ENCODE measurements at places on chromosomes 13 and 19. TPM values are rescaled to one million over a fixed set of nuclear protein-coding genes. Genes with fewer than 3 reads are reported as not detected.
A peak's percentile ranks its signal among the peaks of the same experiment; 100 is the strongest.

- H3K27me3 ChIP-seq = no peaks in the 10 kb centered on the region
- H3K36me3 ChIP-seq = no peaks in the 10 kb centered on the region
- no peak overlapping the region for H3K27ac ChIP-seq
- H3K4me3 ChIP-seq = no peak overlapping the region
Observed at GRCh38 chr13:83568019-83568418, 314.3 kb downstream of the SLITRK1 start.

GRCh38 chr13:39874331-39875053, 219.0 kb downstream of the COG6 start:
- H3K27me3 ChIP-seq = no peaks in the 10 kb centered on the region
- no peak overlapping the region for H3K27ac ChIP-seq
- no peak overlapping the region for H3K4me3 ChIP-seq
- no peaks in the 10 kb centered on the region for H3K36me3 ChIP-seq

GRCh38 chr19:4523306-4524110, 5.2 kb upstream of the PLIN4 start:
- H3K4me3 ChIP-seq = no peak overlapping the region
- H3K4me1 ChIP-seq = peaks cover 24% of the 10 kb centered on the region
- H3K27me3 ChIP-seq = no peaks in the 10 kb centered on the region
- peak; percentile 46 for DNase-seq
- no peaks in the 10 kb centered on the region for H3K36me3 ChIP-seq

GRCh38 chr13:62113179-62113578, 697.5 kb upstream of the PCDH20 start:
- H3K27me3 ChIP-seq = no peaks in the 10 kb centered on the region
- no peaks in the 10 kb centered on the region for H3K36me3 ChIP-seq
- H3K4me1 ChIP-seq = no peaks in the 10 kb centered on the region

- H3K36me3 ChIP-seq = no peaks in the 10 kb centered on the region
- no peaks in the 10 kb centered on the region for H3K27me3 ChIP-seq
- no peak overlapping the region for H3K4me3 ChIP-seq
- H3K27ac ChIP-seq = no peak overlapping the region
- no peaks in the 10 kb centered on the region for H3K4me1 ChIP-seq
Observed at GRCh38 chr19:38213911-38214625, 10.0 kb downstream of the DPF1 start.

GRCh38 chr19:8513036-8513686, 806 bp downstream of the ZNF414 start:
- no peak for DNase-seq
- peaks cover 14% of the 10 kb centered on the region for H3K4me1 ChIP-seq
- H3K27ac ChIP-seq = peak overlapping the region; percentile 76

- peak overlapping the region; percentile 78 for H3K27ac ChIP-seq
- H3K36me3 ChIP-seq = no peaks in the 10 kb centered on the region
- H3K4me1 ChIP-seq = peaks cover 25% of the 10 kb centered on the region
Observed at GRCh38 chr19:2032296-2032941, 16.9 kb upstream of the BTBD2 start.

- H3K4me1 ChIP-seq = no peaks in the 10 kb centered on the region
- DNase-seq = no peak
- H3K27ac ChIP-seq = no peak overlapping the region
- no peaks in the 10 kb centered on the region for H3K36me3 ChIP-seq
- no peaks in the 10 kb centered on the region for H3K27me3 ChIP-seq
Observed at GRCh38 chr19:6252066-6252465, 27.7 kb downstream of the MLLT1 start.

GRCh38 chr13:110554227-110554836, 7.2 kb downstream of the RAB20 start:
- peaks cover 49% of the 10 kb centered on the region for H3K4me1 ChIP-seq
- no peak overlapping the region for H3K27ac ChIP-seq
- no peaks in the 10 kb centered on the region for H3K27me3 ChIP-seq
- DNase-seq = no peak

DNA sequence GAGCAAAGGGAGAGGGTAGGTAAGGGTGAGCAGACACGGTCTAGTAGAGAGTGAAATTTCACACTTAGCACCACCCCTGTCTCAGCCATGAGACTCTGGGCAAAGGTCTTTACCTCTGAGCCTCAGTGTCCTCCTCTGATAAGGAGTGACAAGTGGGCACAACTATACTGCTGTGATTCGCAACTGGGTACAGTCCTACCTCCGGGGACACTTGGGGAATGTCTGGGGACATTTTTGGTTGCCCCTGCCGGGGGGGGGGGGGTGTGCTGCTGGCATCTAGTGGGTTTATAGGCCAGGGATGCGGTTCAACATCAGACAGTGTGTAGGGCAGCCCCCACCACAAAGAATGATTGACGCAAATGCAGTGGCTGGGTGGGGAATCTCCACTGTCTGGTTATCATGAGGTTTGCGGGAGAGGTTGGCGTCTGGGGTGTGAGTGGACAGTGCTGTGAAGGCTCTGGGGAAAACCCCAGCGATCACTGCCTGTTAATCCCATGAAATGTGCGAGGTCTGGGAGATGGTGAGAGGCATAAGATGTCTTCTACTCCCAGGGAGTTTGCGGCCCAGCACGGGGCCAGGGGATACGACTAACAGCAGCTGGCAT, 4.3 kb downstream of the NACC1 start:
- peaks cover 27% of the 10 kb centered on the region for H3K36me3 ChIP-seq
- H3K27ac ChIP-seq = no peak overlapping the region
- H3K4me1 ChIP-seq = peaks cover 20% of the 10 kb centered on the region
- no peak overlapping the region for H3K4me3 ChIP-seq
- DNase-seq = no peak
- no peaks in the 10 kb centered on the region for H3K27me3 ChIP-seq

DNA sequence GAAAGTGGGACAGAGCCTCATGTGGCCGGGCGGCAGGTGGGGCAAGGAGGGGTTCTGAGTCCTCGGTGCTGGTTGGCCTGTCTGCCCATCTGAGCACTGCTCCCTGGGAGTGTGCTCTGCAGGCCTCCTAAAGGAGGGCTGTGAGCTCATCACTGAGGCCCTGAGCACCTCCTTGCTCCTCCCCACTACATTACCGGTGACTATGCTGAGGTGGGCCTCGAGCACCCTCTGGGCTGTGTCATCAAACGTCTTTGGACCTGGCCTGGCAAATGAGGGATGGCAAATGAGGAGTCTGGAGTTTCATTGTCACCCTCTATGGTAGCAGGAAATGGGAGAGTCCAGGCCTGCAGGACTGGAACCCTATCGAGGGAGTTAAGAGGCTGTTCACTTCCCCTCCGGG, 38.8 kb upstream of the ZNF429 start:
- no peak for DNase-seq
- no peak overlapping the region for H3K27ac ChIP-seq
- H3K4me3 ChIP-seq = no peak overlapping the region
- no peaks in the 10 kb centered on the region for H3K4me1 ChIP-seq
- no peaks in the 10 kb centered on the region for H3K36me3 ChIP-seq

GRCh38 chr19:42400404-42400803, 10.3 kb upstream of the CNFN start:
- peaks cover 17% of the 10 kb centered on the region for H3K4me1 ChIP-seq
- DNase-seq = no peak
- H3K4me3 ChIP-seq = no peak overlapping the region
- H3K27me3 ChIP-seq = no peaks in the 10 kb centered on the region

The KCNRG gene
- not detected for total RNA-seq

The ZGLP1 gene
- total RNA-seq = 7.5 TPM

The IL11 gene
- total RNA-seq = 6.6 TPM

The NPHS1 gene
- not detected for total RNA-seq

The SBK2 gene
- total RNA-seq = 3.5 TPM

The LRRC8E gene
- total RNA-seq = 24.4 TPM

The CAPS gene
- 32.0 TPM for total RNA-seq
